ENCODE measurements at places on chromosomes 7 and 10.

DNA sequence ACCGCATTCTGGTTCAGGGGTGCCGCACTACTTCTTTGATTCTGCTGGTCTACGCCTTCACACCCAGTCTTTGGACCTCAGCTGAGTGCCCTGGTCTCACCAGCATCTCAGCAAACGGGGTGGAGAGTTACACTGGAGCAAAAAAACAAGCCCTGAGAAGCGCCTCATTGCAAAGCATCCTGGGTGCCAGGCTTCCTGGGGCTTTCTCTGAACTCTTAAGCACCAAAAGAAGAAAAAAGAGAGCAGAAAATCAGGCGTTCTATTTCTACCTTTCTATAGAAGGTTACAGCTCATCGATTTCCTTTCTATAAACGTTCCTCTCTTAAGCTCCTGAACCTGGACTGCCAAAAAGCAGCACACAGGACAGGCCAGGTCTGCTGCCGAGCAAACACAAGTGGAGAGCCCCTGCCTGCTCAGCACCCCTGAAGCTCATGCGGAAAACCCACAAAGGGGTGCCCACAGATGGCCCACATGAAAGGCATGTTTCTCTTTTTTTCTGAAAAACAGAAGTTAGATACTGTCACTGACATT is 217.9 kb downstream of the SFMBT2 start:
- DNase-seq, result peak; percentile 59

GRCh38 chr10:132548106-132548823 is 10.7 kb downstream of the INPP5A start:
- no peak for DNase-seq

DNA sequence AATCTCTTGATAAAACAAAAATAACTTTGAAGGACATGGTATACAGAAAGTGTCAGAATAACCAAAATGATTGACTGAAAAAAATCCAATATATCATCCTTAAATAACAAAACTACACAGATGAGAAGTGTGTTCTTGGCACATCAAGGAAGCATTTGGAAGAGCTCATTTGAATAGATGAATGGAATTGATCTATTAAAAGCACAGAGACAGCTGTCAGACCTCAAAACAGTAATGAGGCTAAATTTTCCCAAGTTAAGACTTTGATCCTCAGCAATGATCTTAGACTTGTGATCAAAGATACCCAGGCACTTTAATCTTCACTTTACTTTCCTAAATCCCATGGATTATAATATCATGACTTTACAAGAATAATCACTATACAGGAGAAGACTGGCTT is 395.4 kb upstream of the NFE2L3 start:
- DNase-seq, result no peak

- DNase-seq, result no peak
Measured at GRCh38 chr10:81031774-81032173, 494.1 kb downstream of the SH2D4B start.

DNA sequence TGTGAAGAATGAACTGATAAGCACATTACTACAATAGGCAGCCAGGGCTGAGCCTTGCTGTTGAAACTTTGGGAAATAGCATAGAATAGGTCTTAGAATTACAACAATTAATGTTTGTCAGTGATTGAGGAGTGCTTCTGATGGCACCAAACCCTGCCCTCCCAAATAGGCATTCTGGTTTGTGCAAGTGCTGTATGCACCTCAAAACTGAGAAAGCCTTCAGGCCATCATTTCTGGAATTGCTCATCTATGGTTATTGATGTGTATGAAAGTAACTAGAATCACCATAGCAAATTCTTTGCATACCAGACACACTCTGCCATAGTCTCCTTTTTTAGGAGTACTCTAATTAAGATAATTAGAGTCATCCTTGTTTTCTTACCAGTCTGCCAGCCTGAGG is 585.0 kb upstream of the MBL2 start:
- no peak for DNase-seq

- no peak for DNase-seq
Measured at GRCh38 chr10:3355536-3355935, 183.0 kb upstream of the PITRM1 start.

GRCh38 chr10:125820701-125821100 is 2.4 kb downstream of the UROS start:
- DNase-seq, result no peak

DNA sequence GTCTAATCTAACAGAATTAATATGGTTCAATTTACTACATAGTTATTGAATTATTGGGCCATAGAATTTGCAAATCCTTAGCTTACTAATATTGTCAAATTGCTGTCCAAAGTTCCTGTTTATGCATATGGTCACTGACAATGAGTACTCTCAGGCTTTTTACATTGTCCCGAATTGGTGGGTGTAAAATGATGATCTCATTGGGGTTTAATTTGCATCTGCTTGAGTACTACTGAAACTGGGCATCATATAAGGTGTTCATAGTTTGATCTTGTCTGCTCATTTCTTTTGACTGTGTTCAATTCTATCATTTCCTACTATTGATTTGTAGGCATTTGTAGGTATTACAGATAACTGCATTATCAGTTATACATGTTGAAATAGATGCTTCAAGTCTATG is 12.7 kb downstream of the ABCA13 start:
- DNase-seq, result no peak

GRCh38 chr7:148356303-148356702 is 234.3 kb upstream of the C7orf33 start:
- DNase-seq, result no peak

GRCh38 chr7:100894860-100895700 is 608 bp downstream of the ACHE start:
- DNase-seq, result no peak

DNA sequence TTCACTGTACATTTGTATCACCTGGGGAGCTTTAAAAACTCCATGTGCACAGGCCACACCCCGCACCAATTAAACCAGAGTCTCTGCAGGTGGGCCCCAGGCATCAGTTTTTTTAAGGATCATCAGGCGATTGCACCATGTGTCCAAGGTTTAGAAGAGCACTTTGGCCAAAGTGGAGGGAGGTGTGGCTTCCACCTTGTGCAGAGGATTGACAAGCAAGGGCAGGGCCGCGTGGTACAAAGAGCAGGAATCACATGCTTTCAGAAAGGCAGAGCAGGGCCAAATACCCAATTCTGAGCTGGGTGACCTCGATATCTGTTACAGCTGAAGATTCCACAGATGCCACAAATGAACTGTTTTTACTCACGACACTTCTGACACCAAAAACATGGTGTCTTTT is 52.4 kb downstream of the NOC3L start:
- DNase-seq, result no peak

- DNase-seq, result no peak
Measured at GRCh38 chr10:82737549-82737948, 862.6 kb downstream of the NRG3 start.

DNA sequence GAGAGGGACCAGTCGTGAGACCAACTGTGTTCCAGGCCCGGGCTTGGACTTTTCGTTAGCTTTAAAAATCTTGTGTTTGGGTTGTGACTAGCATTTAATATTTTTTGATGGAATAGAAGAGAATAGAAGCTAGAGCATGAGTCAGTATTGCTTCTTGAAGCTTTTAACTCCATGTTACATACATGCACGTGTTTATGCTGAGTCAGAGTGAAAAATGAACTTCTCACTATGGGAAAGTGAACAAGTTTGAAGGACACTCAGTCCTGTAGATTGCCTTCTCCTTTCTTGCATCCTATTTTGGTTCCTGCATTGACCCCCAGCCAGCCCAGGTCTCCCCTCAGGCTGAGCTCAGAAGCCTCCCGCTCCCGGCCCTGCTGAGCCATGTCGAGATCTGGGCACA is 31.8 kb downstream of the GHRHR start:
- no peak for DNase-seq

GRCh38 chr7:135728136-135728669 is at the start of gene SLC13A4:
SLC13A4 (minus strand) TSS chr7:135728186; CDS start chr7:135727496, 690 bp downstream.
- DNase-seq, result no peak

- no peak for DNase-seq
Measured at GRCh38 chr7:79282070-79282694, 171.3 kb downstream of the MAGI2 start.

DNA sequence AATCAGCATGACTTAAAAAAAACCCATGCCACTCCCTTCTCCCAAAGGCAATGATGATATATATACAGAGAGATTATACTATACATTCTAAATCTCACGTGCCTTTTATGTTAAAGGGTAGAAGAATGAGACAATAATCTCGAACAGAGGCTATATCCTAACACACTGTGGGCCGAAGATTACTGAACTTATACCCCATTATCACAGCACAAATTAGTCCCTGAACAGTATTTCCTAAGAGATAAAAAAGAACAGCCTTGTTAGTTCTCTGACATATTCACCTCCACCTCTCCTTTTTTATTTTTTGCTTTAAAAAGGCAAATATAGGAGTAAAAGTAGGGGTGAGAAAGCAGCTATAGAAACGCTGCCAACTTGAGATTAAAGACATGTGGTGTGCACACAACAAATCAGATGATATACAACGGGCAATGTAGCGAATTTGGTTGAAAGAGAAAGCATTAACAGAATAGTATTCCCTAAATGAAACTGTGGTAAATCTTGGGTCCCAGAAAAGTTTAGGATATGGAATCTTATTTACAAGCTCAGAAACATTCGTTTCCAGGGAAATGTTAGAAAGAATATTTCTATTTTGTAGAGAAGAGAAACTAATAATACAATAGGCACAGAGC is 69.5 kb downstream of the JMJD1C start:
- no peak for DNase-seq

DNA sequence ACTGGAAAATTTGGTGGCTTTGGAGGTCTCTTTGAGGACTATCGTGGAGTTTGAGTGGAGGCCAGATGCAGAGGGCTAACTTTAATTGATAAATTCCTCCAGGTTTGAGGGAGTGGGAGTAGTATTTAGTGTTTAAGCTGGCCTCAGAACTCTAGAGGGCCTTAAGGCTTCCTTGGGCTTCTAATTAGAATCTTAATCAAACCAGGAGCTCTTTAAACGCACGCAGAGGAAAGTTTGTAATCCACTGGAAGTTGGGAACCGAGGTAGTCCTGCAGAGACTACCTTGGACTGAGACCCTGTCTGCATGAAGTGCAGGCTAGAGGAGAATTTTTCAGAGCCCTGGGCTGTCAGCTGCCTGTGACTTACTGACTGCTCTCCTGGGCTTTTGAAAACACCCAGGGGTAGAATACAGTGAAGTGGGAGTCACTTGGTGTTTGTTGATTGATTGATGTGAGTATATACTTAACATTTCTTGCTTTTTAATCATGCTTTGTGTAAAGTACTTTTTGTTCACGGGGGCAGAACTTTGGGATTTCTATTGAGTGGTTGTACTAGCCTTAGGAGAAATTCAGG is 5.9 kb downstream of the SPAG6 start:
- DNase-seq, result no peak

GRCh38 chr7:99560834-99561736 is 2.6 kb downstream of the ZNF655 start:
- DNase-seq, result no peak
